ENCODE measurements at places on chromosomes 16 and 17. TPM values are rescaled to one million over a fixed set of nuclear protein-coding genes. Genes with fewer than 3 reads are reported as not detected.

Gene SPHK1
- total RNA-seq = 52.3 TPM

Gene OR4D1
- total RNA-seq = not detected

Gene C17orf113
- 0.18 TPM for total RNA-seq

Gene PDE6G
- not detected for total RNA-seq

Gene PHKG2
- 18.3 TPM for total RNA-seq

Gene SRCIN1
- total RNA-seq = not detected

Gene SPATA32
- not detected for total RNA-seq

Gene CLDN9
- total RNA-seq = not detected

Gene CCL14
- total RNA-seq = 0.90 TPM

Gene GNGT2
- total RNA-seq = not detected

Gene NPIPB6
- total RNA-seq = 0.18 TPM

Gene HIRIP3
- 7.8 TPM for total RNA-seq

Gene MYO15A
- 0.72 TPM for total RNA-seq

Gene SLFN11
- 49.6 TPM for total RNA-seq

Gene CIBAR2
- not detected for total RNA-seq

Gene DHX40
- 42.8 TPM for total RNA-seq

Gene LGALS9B
- total RNA-seq = not detected

Gene LGALS3BP
- total RNA-seq = 105 TPM

Gene EPX
- total RNA-seq = not detected

Gene ZNF213
- total RNA-seq = 3.9 TPM

Gene GLTPD2
- not detected for total RNA-seq

Gene RCVRN
- not detected for total RNA-seq

Gene VAMP2
- 8.5 TPM for total RNA-seq

Gene DPEP3
- total RNA-seq = not detected

Gene CRHR1
- not detected for total RNA-seq

Gene MT4
- total RNA-seq = not detected

Gene BOLA2B
- 348 TPM for total RNA-seq

Gene GNG13
- total RNA-seq = not detected

Gene TBC1D26
- not detected for total RNA-seq
